ENCODE measurements at places on chromosomes 1 and 21.

- no peak for DNase-seq
Observed at GRCh38 chr1:94641990-94642389, 100.4 kb upstream of the F3 start.

GRCh38 chr1:13699936-13700520 is at the start of gene PRDM2:
Gene PRDM2 (plus strand): TSS chr1:13700188. CDS start chr1:13715606, 15,418 bp downstream.
- peak; percentile 44 for DNase-seq

- no peak for DNase-seq
Observed at GRCh38 chr1:224881762-224882211, 47.7 kb upstream of the DNAH14 start.

DNA sequence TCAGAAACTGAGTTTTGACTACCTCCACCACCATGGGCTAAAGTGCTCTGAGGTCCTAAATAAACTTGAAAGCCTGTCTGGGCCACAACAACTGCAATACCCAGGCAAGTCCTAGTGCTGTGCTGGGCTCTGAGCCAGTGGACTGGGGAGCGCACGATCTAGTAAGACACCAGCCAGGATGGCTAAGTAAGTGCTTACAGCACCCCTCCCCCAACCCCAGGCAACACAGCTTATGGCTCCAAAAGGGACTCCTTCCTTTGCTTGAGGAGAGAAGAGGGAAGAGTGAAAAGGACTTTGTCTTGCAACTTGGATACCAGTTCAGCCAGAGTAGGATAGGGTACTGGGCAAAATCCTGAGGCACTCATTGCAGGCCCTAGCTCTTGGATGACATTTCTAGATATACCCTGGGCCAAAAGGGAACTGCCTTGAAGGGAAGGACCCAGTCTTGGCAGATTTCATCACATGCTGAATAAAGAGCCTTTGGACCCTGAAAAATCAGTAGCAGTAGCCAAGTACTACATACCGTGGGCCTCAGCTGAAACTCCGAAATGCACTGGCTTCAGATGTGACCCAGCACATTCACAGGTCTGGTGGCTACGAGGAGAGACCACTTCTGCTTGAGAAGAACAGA is 1.6 kb downstream of the C1orf105 start:
- no peak for DNase-seq

- peak; percentile 50 for DNase-seq
Observed at GRCh38 chr1:230772457-230773395, 25.5 kb downstream of the CAPN9 start.

GRCh38 chr1:196667131-196667530 is 15.3 kb downstream of the CFH start:
- no peak for DNase-seq
